Stimulated activated CD4-positive, alpha-beta T cell treated with anti-CD3 and anti-CD28 coated beads, Interleukin-15, amount 100 ng/mL, for 1 hour (primary cell): ENCODE measurements at places on chromosomes 5 and 9.

- DNase-seq, result no peak
Observed at GRCh38 chr5:107916731-107917725, 246.3 kb upstream of the EFNA5 start.

DNA sequence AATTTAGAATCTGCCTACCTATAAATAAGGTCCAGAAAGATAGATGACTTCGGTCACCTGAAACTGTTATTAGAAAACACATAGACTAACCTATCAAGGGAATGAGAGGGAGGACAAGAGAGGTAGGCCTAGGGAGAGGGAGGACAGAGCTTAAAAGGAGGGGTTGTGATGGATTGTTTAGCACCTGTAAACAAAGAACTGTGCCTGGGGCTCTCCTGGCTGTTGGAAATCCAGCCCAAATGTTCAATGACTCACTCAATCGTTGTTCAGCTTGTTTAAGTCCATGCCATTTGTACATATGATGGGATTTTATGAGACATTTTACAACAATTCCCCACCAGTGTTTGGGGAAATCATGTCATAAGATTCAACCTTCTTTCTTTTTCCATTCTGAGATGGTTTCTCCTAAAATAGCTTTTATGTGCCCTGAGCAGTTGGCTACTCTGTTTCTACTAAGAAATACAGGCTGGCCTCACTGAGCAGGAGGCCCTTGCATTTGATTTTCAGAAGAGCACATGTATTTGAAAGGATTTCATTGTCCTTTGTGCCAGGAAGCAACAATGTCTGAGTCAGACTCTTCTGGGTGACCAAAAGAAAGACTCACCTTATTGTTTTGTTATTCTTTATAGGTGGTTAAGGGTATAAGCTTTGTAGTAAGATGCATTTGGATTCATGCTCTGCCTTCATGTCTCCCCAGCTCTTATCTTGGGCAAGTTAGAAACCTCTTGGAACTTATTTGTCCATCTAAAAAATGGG is 48.2 kb upstream of the GPR151 start:
- no peak for DNase-seq

- DNase-seq, result no peak
Observed at GRCh38 chr9:134787601-134788531, 92.7 kb upstream of the FCN2 start.

DNA sequence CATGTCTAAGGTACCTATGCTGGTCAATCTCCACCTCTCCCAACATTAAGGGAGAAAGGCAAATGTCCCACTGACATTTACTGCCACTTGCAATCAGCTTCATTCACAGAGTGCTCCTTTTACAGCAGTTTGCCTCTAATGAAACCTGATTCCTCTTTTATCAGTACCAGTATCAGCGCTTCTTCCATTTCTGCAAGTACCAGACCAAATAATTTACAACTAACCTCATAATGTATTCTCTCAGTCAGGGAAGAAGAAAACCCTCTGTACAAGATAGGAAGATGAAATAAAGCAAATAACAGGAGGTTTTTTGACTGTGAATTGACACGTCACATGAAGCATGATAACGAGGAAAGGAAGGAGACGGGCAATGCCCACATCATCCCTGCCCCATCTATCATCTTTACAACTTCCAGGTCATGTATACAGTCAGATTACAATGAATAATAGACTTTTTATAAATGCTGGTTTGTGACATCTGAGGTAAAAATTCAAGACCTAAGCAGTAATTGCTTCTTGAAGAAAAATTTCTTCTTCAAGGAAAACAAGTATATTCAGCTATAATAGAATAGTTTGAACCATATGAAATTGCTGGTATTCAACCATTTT is 21.9 kb downstream of the ABITRAM start:
- DNase-seq, result no peak

GRCh38 chr5:90529939-90530677 is 724 bp upstream of the LYSMD3 start:
- no peak for DNase-seq

DNA sequence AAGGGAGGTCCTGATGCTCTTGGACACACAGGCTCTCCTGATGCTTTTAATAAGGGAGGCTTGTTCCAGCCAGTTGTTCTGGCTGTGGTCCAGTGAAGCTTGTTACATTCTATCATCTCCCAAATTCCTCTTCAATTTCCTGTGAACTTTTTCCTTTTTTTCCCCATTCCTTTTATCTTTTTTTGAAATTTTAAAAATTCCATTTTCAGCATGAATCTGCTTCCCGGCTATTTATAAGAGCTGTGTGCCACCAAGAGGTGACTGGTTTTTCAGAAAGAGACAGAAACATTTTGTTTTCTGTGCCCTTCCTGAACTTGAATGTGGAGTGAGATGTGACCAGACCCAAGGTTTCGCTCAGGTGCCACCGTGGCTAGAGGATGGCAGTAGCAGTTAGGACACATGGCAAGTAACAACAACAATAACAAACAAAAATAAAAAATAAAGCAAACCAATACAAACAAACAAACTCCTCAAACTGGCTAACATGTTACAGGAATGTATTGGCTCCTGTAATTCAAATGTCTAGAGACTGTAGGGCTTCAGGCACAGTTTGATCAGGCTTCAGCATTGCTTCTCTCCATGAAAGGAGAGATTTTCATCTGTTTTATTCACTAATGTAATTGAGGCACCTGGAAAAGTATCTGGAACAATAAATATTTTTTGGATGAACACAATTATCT is 121.1 kb downstream of the BOD1 start:
- DNase-seq, result no peak

DNA sequence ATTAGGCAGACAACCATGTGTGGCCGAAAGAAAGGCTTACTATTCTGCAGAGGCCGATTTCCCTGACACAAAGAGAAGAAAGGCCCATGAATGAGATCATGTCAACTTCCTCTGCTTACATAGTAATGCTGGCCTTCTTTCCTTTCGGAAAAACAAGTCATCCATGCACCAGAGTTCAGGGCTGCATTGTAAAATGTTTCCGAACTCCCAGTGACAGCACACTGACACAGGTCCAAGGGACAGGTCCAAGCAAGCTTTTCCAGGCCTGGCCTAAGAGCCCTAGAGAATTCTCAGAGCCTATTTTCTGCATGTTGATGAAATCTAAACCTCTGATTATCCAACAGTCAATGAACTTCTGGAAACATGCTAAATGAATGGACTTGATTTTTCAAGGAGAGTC is 140.9 kb downstream of the ZNF608 start:
- DNase-seq, result no peak

- DNase-seq, result no peak
Observed at GRCh38 chr9:83304686-83305085, 233.5 kb downstream of the FRMD3 start.

- DNase-seq, result no peak
Observed at GRCh38 chr5:85488295-85488694, 1103.6 kb upstream of the EDIL3 start.

DNA sequence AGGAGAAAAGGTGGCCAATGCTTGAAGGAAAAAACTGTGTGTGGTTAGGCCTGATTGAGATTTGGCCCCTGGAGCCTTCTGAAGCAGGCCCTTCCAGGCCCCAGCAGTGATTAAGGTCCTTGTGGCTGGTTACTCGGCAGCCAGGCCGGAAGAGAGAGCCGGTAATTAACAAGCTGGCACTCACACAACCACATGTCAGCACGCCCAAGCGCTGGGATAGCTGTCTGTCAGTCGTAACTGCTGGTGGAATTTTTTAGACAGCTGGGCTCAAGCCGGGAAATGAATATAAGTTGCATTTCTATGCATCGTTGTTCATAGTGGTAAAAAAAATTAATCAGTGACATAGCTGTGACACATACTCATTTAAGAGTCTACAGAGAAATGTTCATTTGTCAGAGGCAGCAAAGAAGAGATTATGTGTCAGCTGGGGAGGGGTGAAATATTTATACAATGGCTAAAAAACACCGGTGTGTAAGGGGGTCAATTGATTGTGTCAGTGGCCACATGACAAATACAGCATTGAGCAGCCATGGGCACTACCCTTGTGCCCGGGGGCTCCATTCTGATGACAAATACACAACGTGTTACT is 13.7 kb upstream of the ARAP3 start:
- no peak for DNase-seq

GRCh38 chr9:37902796-37903646 is 906 bp downstream of the SLC25A51 start:
- no peak for DNase-seq

- DNase-seq, result no peak
Observed at GRCh38 chr5:85030316-85031084, 645.8 kb upstream of the EDIL3 start.

- DNase-seq, result no peak
Observed at GRCh38 chr5:40518485-40518917, 161.2 kb upstream of the PTGER4 start.
